ENCODE measurements at places on chromosomes 3 and 15. TPM values are rescaled to one million over a fixed set of nuclear protein-coding genes. Genes with fewer than 3 reads are reported as not detected.

ZNF774 gene
- 2.0 TPM for total RNA-seq

ARRDC4 gene
- total RNA-seq: 4.2 TPM

CLRN1 gene
- not detected for total RNA-seq

THSD4 gene
- 19.6 TPM for total RNA-seq

- no peak for DNase-seq
Observed at GRCh38 chr3:170085396-170085795, 47.6 kb downstream of the GPR160 start.

- no peak for DNase-seq
Observed at GRCh38 chr3:39752751-39753150, 56.7 kb upstream of the MYRIP start.

DNA sequence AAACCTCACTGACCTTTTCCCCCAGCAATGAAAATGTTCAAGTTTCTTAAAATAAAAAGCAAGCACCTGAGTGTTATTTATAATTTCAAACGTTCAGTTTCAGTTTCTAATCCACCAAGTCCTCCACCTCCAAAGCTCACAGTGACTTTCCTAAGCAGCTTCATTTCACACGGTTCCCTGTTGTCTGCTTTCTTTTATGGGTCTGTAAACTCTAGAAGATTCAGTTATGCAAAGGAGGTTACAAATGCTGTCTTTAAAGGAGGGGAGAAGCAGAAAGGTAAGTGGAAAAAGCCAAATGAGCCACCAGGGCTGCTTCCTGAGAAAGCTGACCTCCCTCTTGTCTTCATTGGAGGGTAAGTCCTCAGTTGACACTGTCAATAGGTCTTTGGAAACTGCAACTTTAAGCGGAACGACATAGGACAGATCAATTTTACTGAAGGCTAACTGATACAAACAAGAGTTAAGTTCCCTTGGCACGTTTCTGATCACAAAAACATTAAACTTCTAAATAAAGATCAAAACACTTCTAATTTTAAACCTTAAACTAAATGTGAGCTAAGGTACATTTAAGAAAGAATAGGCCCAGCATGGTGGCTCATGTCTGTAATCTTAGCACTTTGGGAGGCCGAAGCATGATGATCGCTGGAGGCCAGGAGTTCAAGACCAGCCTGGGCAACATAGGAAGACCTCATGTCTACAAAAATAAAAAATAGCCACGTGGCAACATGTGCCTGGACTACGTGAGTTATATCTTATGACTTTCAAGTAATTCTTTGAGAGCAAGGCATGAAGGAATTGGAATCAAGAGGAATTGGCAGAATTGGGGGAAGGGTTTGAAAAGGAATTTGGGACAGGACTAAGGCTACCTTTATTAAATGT lies 151.9 kb upstream of the UBE2E1 start:
- no peak for DNase-seq

GRCh38 chr15:80861731-80862170 lies 82.6 kb downstream of the CEMIP start:
- no peak for DNase-seq

- no peak for DNase-seq
Observed at GRCh38 chr3:124363476-124363875, 366.8 kb upstream of the UMPS start.

- no peak for DNase-seq
Observed at GRCh38 chr15:65182538-65182937, 2.6 kb downstream of the CLPX start.

DNA sequence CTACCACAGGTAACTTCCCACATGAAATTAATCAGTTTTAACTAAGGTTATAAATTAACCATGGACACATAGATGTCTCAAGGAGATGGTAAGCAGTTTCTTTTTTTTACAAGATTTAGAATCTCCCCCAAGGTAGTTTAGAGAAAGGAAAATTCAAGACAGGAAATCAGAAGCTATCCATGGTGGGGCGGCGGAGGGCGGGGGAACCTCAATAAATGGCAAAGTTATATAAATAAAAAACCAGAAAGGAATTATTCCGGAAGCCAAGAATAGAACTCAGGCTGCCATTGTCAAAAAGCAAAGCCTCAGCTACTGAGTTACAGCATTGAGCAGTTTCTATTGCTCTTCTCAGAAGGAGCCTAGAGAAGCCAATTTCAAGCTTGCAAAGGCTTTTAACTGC lies 172.1 kb upstream of the SMAD3 start:
- DNase-seq: no peak

- no peak for DNase-seq
Observed at GRCh38 chr15:60523056-60523455, 44.1 kb upstream of the ICE2 start.

- DNase-seq: no peak
Observed at GRCh38 chr15:63442080-63442479, 60.4 kb upstream of the CA12 start.

GRCh38 chr3:38834717-38835116 lies 18.7 kb upstream of the SCN10A start:
- no peak for DNase-seq

DNA sequence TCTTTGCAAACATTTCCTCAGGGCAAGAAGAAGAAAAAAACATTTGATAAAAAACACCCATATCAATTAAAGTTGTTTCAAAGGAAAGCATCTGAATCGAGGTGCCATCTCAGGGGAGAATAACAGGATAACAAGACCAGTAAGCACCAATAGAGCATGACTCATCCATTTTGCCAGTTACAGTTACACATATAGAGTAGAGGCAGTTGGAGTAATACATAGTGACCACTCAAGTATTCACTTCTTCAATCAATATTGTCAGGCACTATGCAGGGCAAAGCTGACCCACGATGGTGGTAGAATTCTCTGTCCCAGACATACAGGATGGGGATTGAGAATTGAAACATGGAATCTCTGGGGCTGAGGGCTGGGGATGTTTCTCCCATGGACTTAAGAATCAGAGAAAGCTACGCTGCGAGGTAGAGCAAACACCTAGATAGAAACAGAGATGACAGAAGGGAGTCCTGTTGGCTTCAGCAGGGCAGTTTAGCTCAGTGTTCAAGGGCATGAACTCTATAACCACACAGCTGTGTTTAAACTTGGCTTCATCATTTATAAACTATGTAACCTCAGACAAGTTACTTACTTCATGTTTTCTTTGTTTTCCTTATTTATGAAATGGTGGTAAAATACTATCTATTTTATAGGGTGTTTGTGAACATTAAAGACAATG lies 186.4 kb upstream of the NANOGP8 start:
- DNase-seq: no peak

- DNase-seq: no peak
Observed at GRCh38 chr3:151483961-151484520, 23.2 kb upstream of the IGSF10 start.

GRCh38 chr3:152385761-152386160 lies 117.0 kb downstream of the MBNL1 start:
- no peak for DNase-seq

DNA sequence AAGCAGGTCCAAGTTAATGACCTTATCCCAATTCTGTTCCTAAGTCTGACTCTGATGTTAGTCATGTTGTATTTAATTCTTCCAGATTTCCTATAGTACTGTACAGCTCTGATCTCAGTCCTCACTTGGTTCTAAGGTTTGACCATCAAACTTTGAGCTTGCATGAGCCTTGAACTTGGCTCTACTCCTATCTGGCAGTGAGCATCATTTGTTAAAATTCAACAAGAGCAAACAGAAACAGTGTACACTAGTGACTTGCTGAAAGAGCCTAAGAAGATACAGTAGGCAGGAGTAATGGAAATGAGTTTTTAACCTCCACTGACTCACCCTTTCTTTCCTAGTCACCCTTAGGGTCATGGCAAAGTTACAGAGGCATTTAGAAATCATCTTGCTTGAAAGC lies 451.1 kb upstream of the TPRG1 start:
- DNase-seq: no peak

DNA sequence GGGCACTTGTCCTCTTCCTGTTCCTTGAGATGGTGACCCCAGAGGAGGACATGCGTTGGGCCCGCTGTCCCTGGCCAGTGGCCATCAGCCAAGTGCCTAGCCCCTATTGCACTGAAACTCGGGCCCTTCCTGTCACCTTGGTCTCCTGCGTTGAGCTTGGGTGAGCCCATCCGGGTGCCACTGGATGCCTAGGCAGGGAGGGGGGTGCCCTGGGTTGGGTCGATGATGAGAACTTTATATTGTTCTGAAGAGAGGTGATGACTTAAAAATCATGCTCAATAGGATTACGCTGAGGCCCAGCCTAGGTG lies 221.8 kb downstream of the SNRPN start:
- no peak for DNase-seq

DNA sequence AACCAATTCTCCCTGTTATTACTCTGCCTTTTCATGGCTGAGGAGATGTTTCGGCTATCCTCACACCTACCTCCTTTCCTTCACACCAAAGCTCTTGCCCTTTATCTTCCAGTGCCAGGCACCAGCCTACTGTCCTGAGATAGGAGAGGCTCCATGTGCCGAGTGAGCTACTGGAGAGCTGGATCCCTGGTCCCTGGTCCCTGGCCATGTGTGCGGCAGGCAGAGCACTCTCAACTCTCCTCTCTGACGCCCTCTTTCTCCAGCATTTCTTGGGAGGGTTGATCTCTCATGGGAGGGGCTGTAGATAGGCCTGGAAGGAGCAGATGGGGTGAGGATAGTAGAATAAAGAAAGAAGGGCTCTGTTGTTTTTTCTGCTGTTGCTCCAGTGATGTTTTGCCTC lies 277.1 kb upstream of the UMPS start:
- no peak for DNase-seq

- no peak for DNase-seq
Observed at GRCh38 chr3:5972586-5972985, 785.1 kb downstream of the EDEM1 start.

GRCh38 chr3:110900576-110900975 lies 171.0 kb upstream of the NECTIN3 start:
- no peak for DNase-seq
